Hematopoietic multipotent progenitor cell treated with erythropoietin and hydrocortisone succinate and interleukin-3 and kit ligand, for 17 days (in vitro differentiated cells): ENCODE measurements at places on chromosomes 5 and 9.

GRCh38 chr5:2576823-2577222 is 174.7 kb downstream of the IRX2 start:
- no peak for DNase-seq

GRCh38 chr5:30804739-30805505 is 388.6 kb upstream of the CDH6 start:
- no peak for DNase-seq

GRCh38 chr5:9927521-9927997 is 297.4 kb upstream of the TAS2R1 start:
- no peak for DNase-seq

- DNase-seq, result no peak
These were observed 1915.7 kb upstream of the CDH9 start for GRCh38 chr5:28954074-28954473.

DNA sequence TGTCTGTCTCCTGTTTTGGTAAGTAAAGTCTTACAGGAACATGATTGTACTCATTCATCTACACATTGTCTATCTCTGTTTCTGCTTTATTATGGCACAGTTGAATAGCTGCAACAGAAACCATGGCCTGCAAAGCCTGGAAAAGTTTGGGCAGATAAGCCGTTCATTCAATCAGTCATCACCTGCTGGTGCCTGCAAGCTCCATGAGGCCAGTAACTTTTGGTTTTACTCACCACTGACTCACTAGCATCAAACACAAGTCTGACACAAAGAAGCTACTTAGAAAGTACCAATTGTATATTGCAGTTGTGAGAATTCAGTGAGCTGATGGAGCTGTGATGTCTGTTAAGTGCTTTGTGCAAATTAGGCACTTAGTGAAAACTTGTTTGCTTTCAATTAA is 373.6 kb upstream of the SGCD start:
- DNase-seq, result no peak

- no peak for DNase-seq
These were observed 38.8 kb upstream of the ANKRD33B start for GRCh38 chr5:10525124-10525495.

- DNase-seq, result no peak
These were observed 13.9 kb upstream of the LPCAT1 start for GRCh38 chr5:1537603-1538154.
